ENCODE measurements at places on chromosomes 7 and 10.

- DNase-seq: no peak
Observed at GRCh38 chr7:104761892-104762291, 252.1 kb upstream of the KMT2E start.

- DNase-seq: no peak
Observed at GRCh38 chr10:73584737-73585136, 6.4 kb downstream of the USP54 start.

- no peak for DNase-seq
Observed at GRCh38 chr7:87810130-87810529, 66.0 kb downstream of the SLC25A40 start.

DNA sequence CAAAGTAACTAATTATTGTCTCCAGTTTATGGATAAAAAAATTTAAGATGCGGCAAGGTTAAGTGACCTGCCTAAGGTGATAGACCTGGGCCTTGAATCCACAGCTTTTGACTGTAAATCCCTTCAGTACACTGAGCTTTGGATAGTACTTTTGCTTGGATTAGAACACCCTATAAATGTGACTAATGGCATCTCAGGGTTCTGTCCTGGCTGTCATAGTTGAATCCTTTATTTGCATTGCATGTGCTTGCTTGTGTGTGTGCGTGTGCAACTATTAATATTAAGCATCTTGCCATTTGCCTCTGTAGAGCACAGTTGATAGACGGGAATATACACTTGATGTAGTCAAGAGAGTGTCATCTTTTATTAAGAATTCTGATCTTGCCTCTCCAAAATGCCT, 228.0 kb downstream of the AUTS2 start:
- DNase-seq: no peak

DNA sequence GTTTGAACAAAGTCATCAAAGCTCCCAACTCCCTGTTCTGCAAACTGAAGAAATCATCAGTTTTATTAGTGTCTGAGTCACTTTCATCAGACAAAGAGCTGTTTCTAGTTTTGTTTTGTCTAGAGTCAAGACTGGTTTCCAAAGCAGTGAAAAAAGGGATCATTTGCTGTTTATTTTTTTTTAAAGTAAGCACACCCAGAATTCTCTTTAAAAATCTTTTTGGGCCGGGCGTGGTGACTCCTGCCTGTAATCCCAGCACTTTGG, 972.0 kb upstream of the CELF2 start:
- no peak for DNase-seq

DNA sequence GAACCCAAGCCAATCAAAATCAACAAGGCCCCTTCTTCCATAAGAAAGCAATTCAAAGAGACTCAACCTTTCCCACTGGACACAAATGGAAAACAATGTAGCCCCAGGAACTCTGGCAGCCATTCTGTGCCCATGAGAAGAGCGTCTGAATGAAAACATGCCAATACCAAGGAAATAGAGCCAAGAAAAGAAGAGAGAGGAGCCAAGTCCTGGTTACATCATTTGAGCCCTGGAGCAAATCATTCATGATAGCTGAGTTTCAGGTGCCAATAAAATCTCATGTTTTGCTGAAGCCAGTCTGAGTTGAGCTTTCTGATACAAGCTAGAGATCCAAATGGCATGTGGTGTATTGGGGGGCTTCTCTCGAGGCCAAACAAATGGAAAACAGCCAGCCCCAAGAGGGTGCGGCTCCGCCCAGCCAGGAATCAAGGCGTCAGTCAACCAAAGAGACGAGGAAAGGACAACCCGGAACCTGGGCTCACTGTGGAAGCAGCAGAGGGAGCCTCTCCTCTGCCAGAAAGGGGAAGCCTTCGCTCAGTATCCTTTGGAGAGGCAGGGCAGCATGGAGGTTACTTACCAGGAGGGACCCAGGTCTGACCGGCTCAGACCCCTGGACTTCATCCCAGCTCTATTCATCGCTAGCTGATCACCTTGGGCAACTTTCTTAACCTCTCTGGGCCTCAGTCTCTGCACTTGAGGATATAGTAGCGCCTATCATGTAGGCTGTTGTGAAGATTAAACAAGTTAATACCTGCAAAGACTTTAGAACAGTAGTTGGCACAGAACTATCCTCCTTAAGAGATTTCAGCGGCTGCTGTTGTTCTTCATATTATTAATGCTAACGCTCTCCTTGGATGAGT, 61.8 kb downstream of the OAT start:
- no peak for DNase-seq

DNA sequence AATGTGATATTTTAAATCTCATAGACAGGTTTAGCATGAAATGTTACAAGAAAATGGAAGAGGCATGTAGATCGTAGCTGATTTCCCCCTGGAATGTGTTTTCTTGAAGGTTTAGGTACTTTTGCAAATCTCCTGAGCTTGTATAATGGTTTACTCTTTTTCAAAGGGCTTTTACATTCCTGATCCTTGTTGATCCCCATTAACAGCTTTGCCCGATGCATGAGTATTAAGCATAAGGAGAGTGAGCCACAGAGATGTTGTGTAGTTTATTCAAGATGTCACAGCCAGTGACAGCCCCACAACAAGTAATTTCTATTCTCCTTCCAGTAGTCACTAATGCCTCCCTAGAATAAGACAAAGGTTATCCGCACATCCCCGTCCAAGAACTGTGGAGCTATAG, 103.7 kb downstream of the SKIDA1 start:
- no peak for DNase-seq

DNA sequence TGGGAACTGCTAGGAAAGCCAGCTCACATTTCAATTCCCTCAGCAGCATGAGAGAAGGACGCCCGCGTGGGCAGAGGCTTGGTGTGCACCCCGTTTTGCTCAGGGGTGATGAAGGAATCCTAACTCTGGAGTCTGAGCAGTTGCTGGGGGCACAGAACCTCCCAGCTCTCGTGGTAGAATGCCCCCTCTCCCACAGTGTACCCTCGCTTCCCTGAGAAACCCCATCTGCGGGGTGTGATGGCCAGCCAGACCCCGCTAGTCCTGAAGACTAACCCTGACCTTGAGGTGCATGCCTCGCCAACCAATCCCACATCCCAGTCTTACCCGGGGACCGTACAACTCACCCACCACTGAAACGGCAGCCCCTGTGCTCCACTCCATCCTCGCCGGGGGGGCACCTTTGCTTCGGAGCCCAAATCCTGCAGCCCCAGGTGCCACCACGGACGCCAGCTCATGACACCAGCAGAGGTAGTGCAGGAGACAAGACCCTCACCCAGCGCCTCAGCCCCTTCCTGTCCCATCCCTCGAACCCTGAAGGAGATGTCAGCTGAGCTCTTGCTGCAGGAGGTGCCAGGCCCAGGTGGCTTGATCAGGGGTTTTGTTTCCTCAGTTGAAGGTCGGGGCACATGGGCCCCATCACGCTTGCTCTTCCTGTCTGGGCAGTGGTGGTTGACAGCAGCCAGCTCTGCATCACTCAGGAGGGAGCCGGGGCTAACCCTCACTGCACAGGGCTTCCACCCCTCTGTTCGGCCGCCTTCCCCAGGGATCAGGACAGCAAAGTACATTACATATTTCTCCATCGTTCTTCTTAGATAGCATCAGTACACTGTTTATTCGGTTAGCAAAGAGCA, 236.5 kb downstream of the MGMT start:
- no peak for DNase-seq

DNA sequence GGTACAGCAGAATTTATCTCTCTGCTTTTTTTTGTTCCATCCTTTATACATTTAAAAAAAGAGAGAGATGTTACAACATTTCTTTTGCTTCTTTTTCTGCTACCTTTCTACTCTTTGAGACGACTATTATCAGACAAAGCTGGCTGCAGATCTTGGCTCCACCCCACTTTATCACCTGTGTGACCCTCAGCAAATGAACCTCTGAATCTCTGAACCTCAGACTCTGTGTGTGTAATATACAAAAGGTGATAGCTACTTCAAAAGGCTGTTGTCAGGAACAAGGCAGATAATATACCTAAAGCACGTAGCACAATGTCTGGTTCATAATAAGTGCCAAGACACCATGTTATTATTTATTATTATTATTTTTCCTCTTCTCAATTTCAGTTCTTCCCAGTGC, 32.6 kb upstream of the UBE2D1 start:
- DNase-seq: no peak

DNA sequence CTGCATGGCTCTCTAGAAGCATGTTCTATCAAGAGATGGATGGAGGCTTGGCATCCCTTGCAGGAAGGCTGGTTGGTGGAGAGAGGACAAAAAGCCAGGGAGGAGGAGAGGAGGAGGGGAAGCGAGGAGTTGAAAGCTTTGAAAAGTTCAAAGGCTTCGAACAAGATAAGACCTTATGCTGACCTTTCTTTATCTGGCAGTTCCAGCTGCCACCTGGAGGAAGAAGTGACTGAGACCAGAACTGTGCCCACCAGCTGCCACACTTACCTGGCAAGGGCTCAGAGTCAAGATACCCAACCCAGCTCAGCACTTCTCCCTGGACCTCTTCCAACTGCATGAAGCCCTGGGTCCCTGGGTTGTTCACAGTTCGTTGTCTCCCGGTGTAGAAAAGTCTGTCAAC, 14.8 kb downstream of the CCL24 start:
- DNase-seq: no peak

DNA sequence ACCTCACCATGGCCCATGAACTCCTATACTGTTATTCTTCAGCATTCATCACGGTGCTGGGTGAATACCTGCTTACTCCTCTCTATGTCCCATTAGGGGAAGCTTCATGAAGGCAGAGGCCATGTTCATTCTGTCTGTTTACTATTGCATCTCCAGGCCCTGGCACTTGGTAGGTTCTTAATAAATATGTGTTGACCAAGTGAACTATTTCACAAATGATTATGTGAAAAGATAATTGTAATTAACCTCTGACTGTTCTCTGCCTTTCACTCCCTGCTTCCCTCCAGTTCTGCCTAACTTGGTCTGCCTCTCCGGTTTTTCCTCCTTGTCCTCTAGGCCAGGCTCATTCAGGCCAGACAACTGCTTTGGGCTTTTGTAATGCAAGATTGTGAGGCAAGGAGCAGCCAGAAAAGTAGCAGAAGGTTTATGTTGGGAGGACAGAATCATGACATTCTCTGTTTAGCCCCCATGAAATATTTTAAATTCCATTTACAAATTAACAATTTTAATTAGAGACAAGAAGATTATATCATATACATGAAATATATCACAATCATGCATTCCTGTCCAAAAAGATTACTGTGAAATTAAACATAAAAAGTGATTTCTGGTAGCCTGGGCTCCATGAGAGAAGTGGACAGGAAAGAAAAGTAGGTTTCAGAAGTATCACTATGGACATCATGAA, 42.1 kb upstream of the PLXNA4 start:
- no peak for DNase-seq

DNA sequence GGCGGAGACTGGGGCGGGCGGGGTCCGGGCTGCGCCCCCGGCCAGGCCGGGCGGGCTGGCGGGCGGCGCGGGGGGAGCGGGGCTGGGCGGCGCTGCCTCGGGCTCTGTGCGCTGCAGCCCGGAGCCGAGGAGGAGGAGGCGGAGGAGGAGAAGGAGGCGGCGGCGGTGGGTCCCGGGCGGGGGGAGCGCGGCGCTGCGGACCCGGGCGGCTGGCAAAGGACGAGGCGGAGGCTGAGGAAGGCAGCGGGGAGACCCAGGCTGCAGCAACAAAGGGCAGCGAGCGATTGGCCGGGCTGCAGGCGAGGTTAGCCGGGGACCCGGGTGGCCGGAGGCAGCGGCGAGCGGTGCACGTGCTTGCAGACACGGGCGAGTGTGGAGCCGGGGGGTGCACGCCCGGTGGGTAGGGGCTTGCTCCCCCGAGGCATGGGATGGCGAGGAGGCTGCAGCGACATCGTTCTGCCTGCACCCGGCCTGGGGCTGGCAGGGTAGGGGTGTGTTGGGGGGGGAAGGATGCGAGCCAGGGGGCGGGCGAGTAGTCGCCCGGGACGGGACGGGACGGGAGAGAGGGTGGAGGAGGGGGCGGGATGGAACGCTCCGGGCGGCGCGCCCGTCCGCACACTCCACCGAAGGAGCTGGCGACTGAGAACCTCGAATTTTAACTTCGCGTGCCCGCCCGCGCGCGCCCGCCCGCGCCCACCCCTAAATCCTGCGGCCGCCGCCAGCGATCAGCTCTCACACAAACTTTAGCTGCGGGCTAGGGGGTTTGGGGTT, 844 bp upstream of the KAT6B start:
- DNase-seq: no peak

GRCh38 chr10:76411729-76412435, 980.5 kb downstream of the LRMDA start:
- no peak for DNase-seq

DNA sequence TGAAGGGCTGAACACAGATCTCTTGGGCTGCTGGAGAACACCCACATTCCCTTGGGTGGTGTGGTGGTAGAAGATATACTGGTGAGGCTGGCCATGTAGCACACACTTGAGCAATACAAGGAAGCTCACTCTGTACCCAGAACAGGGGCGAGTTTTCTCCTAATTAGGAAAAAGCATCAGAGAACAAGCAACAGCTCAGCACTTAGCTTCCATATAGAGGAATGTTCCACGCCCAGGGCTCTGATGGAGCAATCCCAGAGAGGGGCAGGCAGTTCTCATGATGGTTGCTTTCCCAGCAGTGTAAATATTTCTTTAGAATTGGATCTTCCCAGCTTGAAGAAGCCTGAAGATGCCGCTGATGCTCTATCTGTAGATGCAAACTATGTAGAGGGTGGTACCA, 21.0 kb upstream of the PNLIP start:
- no peak for DNase-seq

DNA sequence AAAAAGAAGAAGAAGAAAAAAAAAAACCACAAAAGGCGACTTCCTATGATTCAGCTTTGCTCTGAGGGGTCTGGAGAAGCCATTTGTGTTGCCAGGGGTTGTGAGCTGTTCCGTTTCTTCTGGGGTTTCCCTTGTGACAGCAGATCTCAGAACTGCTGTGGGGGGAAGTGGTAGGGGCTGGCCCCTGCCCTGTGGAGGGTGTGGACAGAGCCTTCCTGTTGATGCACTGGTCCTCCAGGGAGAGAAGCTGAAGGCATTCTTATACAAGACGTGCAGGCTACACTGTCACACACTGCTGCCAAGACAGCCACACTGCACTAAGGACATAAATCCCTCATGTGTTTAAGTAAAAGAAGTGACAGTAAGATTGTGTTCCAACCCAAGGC, 17.3 kb upstream of the CSGALNACT2 start:
- DNase-seq: peak; percentile 14

- DNase-seq: no peak
Observed at GRCh38 chr7:41874201-41874785, 171.4 kb upstream of the INHBA start.

DNA sequence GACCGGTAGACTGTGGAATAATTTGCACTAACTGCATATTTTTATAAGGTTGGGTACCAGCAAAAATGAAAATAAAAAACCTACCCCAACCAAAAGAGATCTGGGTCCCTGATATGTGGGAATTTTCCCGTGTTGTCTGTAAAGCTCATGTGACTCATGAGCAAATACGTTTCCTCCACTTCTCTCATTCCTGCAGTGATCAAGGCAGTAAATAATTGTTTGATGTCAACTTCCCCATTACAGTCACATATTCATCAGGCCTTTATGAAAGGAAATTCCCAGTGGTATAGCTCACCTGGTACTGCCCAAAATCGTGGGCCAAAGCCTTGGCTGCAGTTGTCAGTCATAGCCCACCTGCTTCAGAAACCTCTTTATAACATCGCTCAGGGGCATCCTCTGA, 166.0 kb upstream of the ANK3 start:
- no peak for DNase-seq

GRCh38 chr10:4947635-4948596, 15.3 kb upstream of the AKR1C1 start:
- no peak for DNase-seq

Data from SIG-M5 (cell line).